ENCODE measurements at places on chromosomes 2 and 18.

DNA sequence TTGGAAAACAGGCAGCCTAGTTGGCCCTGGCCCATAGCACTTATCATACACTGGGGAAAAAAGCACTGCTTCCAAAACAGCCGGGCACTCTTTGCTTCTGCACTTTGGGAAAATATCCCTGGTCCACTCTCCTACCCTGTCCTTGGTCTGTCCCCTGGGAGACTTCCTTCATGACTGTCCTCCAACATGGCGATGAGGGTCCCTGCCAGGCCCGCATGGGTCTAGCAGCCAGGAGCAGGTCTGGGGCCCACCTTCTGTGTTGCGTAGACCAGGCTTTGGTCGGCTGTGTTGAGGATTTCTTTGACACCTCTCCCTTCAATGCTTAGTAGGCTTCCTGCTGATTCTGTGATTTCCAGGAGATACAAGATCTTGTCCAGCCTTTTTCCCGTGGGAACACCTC lies 12.2 kb downstream of the KCNF1 start:
- DNase-seq: no peak

DNA sequence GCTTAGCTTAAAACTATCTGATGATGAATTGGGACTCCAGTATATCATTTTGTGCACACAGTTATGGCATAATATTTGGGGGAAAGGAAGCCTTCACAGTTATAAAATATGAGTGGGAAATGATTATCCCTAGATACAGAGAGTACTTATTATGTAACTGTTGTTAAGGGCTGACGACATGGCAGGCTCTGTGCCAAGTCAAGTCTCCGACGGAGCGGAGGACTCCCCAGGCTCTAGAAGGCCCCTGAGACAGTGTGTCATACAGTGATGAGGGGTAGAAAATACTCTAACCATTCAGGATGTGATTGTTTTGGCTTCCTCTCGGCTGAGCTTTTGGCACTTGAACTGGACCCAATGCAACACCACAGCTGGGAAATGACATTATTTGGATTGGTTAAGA lies 211.8 kb downstream of the SLC8A1 start:
- DNase-seq: no peak

- no peak for DNase-seq
Observed at GRCh38 chr18:57209713-57210106, 62.8 kb downstream of the BOD1L2 start.

DNA sequence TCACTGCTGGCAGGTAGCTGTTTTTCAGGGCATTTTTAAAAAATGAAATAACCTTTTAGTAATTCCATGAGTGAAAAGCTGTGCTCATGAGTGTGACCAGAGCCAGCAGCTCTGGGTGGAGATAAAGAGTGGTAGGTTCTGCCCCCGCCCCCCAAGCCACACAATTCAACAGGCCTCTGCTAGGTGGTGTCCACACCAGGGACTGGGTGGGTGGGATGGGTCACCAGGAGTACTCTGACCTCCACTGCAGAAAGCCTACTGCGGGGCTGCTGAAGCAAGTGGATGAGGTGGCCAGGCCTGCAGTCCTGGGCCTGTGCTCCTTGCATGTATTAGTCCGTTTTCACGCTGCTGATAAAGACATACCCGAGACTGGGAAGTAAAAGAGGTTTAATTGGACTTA lies 15.3 kb downstream of the PARD6G start:
- no peak for DNase-seq

DNA sequence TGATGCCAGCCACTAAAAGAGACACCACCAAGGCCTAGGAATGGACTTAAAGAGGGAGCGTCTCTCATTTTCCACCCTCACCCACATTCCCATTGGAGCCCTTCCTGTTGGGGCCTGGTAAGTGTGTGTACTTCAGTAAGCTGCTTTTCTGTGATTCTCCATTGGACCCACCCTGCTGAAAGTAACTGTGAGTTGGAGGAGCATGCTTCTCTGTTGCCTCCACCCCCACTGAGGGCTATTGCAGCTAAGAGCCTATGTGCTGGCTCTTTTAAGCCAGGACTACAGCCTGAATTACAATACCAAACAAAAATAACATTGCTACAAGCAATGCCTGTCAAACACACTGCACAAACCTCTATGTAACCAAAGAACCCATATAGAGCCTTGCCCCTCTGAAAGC lies 81.1 kb downstream of the TRABD2A start:
- DNase-seq: no peak

- no peak for DNase-seq
Observed at GRCh38 chr18:72840109-72840508, 27.7 kb downstream of the NETO1 start.

DNA sequence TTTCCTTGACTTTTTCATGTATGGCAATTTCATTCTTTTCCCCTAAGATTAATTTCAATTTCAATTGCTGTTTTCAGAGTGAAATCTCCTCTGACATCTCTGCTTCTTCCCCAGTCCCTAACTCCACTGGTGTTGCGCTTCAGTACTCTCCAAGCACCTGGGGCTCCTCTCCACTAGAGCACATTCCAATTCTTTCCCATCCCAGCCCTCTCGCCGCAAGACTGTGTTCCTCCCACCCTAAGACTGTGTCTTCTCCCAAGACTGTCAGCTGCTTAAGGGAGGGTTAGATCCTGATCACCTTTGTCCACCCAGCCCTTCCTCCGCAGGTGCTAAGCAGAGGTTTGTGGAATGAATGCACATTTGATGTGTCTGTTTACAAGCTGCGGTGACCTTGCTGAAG lies 255.7 kb upstream of the CCDC68 start:
- no peak for DNase-seq

GRCh38 chr2:197973772-197974171 lies 169.4 kb downstream of the PLCL1 start:
- DNase-seq: no peak

DNA sequence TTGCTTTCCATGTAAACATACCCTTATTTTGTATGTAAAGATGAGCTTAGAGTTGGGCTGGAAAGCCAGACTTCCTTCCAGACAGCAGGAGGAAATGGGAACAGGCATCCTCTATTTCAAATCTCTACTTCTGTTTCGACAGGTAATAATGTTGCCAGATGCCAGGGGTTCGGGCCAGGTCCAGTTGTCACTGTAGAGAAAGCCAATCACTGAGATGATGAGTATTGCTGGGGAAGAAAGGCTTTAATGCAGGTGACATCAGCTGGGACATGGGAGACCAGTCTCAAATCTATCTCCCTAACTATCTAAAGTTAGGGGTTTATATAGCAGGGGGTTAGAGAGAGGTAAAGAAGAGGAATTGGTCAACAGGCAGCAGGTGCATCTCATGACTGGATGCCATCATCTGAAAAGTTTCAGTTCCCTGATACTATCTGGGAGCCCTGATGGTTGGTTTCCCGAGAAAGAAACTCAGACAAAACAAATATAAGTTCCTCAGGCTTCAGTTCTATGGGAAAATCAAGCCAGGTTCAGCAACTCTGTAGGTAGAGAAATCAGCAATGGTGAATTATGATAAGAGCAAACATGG lies 9.3 kb upstream of the MTCL1 start:
- no peak for DNase-seq

GRCh38 chr2:152012697-152013096 lies 86.1 kb downstream of the CACNB4 start:
- DNase-seq: no peak

- no peak for DNase-seq
Observed at GRCh38 chr2:126699716-126700581, 44.0 kb downstream of the GYPC start.

DNA sequence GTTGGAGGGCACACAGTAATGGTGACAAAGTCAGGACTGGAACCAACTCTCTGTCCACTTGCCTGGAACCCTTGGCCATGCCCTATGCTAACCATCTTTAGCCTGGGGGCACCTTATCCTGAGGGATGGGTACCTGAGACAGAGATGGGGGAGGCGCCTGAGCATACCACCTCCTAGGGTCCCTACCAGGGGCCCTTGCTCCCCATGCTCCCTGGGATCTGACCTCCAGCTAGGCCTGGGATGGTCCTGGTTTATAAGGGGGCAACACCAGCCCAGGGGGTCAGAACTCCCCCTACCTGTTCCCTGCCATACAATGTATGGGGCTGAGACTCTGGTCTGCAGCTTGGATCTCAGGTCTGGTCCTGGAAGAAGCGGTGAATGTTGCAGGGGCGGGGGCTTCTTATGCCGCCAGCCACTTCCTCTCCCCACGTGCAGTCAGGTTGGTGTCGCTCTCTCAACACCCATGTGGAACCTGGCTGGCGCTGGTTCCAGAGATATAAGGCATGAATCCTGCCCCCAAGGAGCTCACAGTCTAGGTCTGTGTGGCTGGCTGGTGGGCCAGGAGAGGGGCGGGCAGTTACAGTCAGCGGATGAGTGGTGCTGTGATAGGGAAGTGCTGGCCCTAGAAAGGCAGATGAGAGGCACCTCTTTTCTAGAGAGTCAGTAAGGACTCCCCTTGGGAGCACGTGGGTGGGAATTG lies 3.8 kb upstream of the TOGARAM2 start:
- DNase-seq: no peak

DNA sequence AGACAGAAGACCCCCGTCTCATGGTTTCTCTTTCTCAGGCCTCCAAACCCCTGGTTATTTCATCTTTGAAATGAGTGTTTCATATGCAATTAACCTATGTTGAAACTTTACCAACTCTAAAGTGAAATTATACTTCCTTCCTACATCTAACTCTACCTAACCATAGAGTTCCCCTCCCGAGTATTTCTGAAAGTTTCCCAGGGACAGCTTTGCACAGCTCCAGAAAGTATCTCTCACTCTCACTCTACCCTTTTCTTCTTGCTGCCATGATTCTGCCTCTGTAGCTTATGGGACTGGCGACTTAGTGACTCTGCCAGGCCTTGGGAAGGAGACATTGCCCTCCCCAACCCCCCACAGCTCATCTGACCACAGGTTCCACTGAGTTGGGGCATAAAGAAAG lies 107.9 kb downstream of the B3GNT2 start:
- no peak for DNase-seq

- no peak for DNase-seq
Observed at GRCh38 chr2:225091336-225091735, 49.1 kb upstream of the DOCK10 start.

GRCh38 chr2:217434180-217434975 lies 568.4 kb downstream of the TNS1 start:
- no peak for DNase-seq

- no peak for DNase-seq
Observed at GRCh38 chr18:8626414-8627106, 17.3 kb downstream of the RAB12 start.

DNA sequence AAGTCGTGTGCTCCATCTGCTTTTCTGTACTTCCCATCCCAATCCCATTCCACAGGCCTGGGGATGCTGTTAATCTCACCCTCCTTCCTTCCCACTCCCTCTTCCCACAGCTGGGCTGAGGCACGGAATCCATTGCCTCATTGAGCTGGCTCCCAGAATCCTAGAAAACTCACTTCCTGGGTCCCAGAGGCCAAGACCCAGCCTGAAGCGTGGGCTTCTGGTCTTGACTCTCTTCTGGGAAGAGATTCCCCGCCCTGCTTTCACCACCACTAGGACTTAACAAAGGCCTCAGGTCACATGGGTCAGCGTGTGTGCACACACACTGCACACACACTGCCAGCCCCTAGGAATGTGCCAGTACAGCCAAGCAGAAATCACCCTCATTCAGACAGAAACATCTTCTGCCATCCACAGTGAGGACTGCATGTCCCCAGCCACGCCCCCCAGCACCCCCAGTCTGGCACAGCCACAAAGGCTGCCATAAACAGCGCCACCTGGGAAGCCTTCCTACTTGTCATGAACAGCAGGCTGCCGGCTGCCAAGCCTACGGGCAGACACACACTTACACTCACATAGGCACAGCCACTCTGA lies 165.8 kb downstream of the TNS1 start:
- no peak for DNase-seq

GRCh38 chr2:218123986-218124385 lies 1.8 kb upstream of the CXCR2 start:
- DNase-seq: no peak

DNA sequence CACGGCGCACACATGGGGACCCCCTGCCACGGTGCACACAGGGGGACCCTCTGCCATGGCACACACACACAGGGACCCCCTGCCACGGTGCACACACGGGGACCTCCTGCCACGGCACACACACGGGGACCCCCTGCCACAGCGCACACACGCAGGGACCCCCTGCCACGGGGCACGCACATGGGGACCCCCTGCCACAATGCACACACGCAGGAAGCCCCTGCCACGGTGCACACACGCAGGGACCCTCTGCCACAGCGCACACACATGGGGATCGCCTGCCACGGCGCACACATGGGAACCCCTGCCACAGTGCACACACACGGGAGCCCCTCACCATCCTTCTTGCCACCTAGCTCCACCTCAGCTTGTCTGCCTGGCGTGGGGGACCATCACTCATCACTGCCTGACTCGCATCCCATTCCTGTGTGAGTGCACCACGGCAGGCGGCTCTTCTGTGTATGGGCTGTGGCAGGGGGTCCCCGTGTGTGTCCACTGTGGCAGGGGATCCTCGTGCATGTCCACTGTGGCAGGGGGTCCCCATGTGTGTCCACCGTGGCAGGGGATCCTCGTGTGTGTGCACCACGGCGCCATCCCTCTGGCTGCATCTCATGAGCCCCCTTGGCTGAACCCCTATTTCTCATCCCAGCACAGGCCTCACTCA lies 206.7 kb downstream of the EIPR1 start:
- DNase-seq: no peak

DNA sequence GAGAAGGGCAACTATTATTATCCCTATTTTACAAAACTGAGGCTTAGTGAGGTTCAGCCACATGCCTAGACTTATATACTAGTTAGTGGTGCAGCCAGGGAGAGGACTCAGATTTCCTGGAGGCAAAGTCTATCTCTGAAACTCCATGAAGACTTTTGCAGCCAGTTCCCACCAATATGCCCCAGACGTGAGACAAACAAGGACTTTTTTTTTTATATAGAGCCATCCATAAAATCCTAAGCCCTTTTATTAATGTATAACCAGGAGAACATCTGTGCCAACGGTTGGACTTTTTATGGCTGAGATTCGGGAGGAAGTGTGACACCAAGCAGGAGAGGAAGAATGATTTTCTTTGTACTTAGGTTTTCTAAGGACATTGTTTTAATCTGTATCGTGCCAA lies 29.9 kb downstream of the LIPG start:
- no peak for DNase-seq

- no peak for DNase-seq
Observed at GRCh38 chr2:138548796-138549195, 47.2 kb downstream of the SPOPL start.

- peak; percentile 43 for DNase-seq
Observed at GRCh38 chr18:61635901-61636528, 256.8 kb downstream of the RNF152 start.

DNA sequence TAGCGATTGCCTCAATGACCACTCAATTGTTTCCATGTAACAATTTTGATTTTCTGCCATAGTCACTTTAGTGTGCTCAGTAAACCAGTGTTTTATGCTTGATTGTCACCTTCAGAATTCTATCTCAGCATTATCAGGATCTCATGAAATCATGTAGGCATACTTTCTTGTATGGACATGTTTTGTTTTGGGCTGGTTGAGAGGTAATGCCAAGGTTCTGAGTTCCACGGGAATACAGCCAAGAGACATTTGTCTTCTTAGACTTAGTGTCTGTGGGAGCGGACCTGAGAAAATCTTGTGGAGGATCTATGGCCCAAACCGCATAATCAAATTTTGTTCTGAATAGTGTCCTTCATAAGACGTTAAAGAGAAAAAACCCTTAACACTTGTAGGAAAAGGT lies 10.2 kb downstream of the MSTN start:
- DNase-seq: no peak

- no peak for DNase-seq
Observed at GRCh38 chr2:235086481-235087184, 134.8 kb downstream of the SH3BP4 start.
